CD4-positive, alpha-beta memory T cell (primary cell): ENCODE measurements at places on chromosomes 2 and 18. TPM values are rescaled to one million over a fixed set of nuclear protein-coding genes. Genes with fewer than 3 reads are reported as not detected.

The CHRNG gene
- not detected for total RNA-seq

The EML6 gene
- total RNA-seq: 3.9 TPM

The C2orf80 gene
- total RNA-seq: not detected

The IL1B gene
- 0.81 TPM for total RNA-seq

The UGT1A6 gene
- total RNA-seq: not detected

DNA sequence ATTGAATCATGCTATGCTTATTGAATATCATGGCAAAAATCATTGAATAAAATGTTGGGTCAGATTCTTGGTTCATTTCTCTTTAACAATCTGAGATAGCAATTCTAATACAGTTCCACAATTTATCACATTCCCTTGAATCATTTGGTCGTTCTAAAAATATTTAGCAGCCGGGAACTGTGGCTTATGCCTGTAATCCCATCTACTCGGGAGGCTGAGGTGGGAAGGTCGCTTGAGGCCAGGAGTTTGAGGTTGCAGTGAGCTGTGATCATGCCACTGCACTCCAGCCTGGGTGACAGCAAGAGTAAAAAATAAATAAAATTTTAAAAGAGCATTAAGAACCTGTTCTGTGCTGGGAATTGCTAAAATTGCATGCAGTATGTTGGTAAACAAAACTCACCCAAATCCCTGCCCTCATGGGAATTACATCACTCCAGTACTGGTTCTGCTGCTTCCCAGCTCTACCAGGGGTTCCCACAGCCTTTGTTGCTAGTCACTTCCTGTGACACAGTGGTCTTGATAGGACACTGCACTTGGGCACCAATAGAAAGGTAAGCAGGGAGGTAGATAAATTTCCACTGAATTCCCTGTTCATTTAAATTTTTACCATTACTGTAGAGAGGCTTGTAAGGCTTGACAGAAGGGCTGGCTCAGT lies 200.4 kb downstream of the CTNNA2 start:
- no peaks in the 10 kb centered on the region for H3K36me3 ChIP-seq
- no peaks in the 10 kb centered on the region for H3K4me1 ChIP-seq
- H3K27me3 ChIP-seq: no peaks in the 10 kb centered on the region
- no peak overlapping the region for H3K27ac ChIP-seq

DNA sequence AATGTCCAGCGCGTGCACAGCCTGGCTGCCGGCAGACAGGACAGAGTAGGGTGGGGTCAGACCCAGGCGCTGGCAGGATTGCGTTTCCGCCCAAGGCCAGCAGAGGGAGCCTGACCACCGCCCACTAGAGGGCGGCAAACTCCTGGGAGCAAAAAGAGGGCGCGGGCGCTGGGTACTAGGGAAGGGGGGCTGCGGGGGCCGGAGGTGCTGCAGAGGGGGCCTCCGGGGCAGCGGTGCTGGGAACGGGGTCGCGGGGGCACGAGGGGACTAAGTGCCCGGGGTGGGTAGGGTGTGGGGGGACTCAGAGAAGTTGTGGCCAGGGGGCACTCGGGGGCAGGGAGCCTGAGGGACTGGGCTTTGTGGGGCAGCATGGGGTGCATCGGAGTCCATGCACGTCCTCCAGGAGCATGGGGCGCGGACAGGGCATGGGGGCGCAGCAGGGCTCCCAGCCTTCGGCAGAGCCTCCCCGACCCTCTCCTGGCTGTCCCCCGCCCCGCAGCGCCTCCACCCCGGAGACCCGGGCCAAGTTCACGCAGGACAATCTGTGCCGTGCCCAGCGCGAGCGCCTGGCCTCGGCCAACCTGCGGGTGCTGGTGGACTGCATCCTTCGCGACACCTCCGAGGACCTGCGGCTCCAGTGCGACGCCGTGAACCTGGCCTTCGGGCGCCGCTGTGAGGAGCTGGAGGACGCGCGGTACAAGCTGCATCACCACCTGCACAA lies 3.2 kb downstream of the TEKT4 start:
- H3K27me3 ChIP-seq: no peaks in the 10 kb centered on the region
- peak; percentile 32 for DNase-seq
- H3K4me3 ChIP-seq: no peak overlapping the region
- H3K36me3 ChIP-seq: no peaks in the 10 kb centered on the region
- no peak overlapping the region for H3K27ac ChIP-seq
- H3K4me1 ChIP-seq: no peaks in the 10 kb centered on the region

- no peak overlapping the region for H3K27ac ChIP-seq
- H3K36me3 ChIP-seq: no peaks in the 10 kb centered on the region
- H3K4me3 ChIP-seq: no peak overlapping the region
- H3K4me1 ChIP-seq: peaks cover 7% of the 10 kb centered on the region
- DNase-seq: peak; percentile 6
- H3K27me3 ChIP-seq: peaks cover 12% of the 10 kb centered on the region
Measured at GRCh38 chr2:102615620-102616436, 3.5 kb upstream of the SLC9A2 start.

The RAX gene
- total RNA-seq: not detected

DNA sequence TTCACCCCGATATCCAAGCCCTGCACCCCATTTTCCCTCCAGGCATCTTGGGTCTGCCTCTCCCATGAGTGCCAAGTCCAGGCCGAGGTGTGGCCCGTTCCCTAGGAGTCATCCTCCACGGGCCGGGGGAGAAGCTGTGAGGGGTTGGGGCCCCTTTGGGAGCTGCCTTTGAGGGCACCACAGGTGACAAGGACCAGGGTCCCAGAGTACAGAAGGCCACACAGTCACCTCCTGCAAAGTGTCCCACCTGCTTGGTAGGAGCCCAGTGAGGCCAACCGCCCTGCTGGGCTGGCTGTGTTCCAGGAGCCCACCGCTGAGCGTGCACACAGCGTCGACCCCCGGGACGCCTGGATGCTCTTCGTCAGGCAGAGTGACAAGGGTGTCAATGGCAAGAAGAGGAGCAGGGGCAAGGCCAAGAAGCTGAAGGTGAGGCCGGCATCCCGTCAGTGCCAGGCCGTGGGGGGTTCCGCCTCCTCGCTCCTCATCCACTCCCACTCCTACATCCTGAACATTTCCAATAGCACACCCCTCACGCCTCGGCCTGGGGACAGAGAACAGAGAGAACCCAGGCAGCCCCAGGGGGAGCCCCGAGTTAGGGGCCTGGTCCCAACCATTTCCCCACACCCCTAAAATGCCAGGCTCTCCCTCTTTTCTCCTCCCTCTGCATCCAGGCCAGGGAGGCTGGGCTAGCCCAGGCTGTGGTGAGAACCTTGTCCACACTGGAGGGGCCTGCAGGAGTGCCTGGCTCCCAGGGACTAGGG lies 2.7 kb downstream of the ERFE start:
- DNase-seq: no peak
- peaks cover 13% of the 10 kb centered on the region for H3K27me3 ChIP-seq
- no peak overlapping the region for H3K27ac ChIP-seq

DNA sequence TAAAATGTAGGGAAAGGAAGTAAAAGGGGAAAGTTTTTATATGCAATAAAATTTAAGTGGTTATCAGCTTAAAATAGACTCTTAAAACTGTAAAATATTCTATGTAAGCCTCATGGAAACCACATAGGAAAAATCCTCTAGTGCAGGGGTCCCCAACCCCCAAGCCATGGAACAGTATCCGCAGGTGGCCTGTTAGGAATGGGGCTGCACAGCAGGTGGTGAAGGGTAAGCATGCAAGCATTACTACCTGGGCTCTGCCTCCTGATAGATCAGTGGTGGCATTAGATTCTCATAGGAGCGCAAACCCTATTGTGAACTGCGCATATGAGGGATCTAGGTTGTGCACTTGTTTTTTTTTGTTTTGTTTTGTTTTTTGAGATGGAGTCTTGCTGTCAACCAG lies 1409.3 kb upstream of the CDH2 start:
- H3K4me1 ChIP-seq: no peaks in the 10 kb centered on the region
- no peaks in the 10 kb centered on the region for H3K36me3 ChIP-seq
- H3K27ac ChIP-seq: no peak overlapping the region
- no peak for DNase-seq

- no peaks in the 10 kb centered on the region for H3K36me3 ChIP-seq
- DNase-seq: no peak
- H3K27me3 ChIP-seq: no peaks in the 10 kb centered on the region
- H3K4me1 ChIP-seq: no peaks in the 10 kb centered on the region
- H3K4me3 ChIP-seq: no peak overlapping the region
Measured at GRCh38 chr18:43797347-43797746, 520.1 kb upstream of the SYT4 start.

The MYO7B gene
- not detected for total RNA-seq

The TTLL4 gene
- total RNA-seq: 26.1 TPM

GRCh38 chr2:147647816-147648215 lies 197.0 kb upstream of the ACVR2A start:
- peaks cover 4% of the 10 kb centered on the region for H3K4me1 ChIP-seq
- H3K36me3 ChIP-seq: no peaks in the 10 kb centered on the region
- H3K27ac ChIP-seq: no peak overlapping the region
- H3K27me3 ChIP-seq: no peaks in the 10 kb centered on the region
- DNase-seq: no peak
